ENCODE measurements at places on chromosomes 4 and X. TPM values are rescaled to one million over a fixed set of nuclear protein-coding genes. Genes with fewer than 3 reads are reported as not detected.

The XAGE1B gene
- total RNA-seq: not detected

The TCEAL9 gene
- 39.0 TPM for total RNA-seq

The GAGE12J gene
- not detected for total RNA-seq

The NMU gene
- total RNA-seq: 5.1 TPM

The SCD5 gene
- total RNA-seq: 27.0 TPM

The NR3C2 gene
- total RNA-seq: 32.6 TPM

The LGI2 gene
- total RNA-seq: 15.5 TPM
